GM23248 (cell line): ENCODE measurements at places on chromosomes 3 and 15.

DNA sequence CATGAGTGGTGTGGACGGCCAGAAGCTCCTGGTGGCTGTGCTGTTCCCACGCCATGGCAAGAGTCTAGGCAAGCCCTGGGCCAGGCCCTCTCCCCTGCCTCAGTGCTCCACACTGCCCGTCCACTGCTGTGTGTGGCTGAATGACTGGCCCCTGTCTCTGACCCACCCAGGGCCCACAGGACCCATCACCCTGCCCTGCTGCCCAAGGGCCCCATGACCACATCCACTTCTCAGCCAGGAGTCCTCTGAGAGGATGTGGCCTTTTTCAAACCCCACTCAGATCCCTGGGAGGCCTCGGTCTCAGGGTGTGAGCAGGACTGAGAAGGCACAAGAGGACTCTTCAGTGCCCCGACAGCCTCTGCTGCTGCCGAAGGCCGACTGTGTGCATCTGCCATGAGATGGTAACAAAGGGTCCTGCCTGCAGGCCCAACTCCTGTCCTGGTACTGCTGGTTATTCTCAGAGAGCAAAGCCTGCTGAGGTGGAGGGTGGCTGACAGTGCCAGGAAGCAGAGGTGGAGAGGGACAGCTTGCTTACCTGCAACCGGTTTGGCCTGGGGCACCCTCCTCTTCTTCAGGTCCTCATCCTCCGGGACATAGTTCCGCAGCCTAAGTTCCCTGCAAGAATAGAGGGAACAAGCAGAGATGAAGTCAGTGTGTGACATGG, 47.5 kb downstream of the PTH1R start:
- no peak for DNase-seq

GRCh38 chr15:51907136-51907862, 64.3 kb downstream of the LEO1 start:
- DNase-seq: peak; percentile 61

DNA sequence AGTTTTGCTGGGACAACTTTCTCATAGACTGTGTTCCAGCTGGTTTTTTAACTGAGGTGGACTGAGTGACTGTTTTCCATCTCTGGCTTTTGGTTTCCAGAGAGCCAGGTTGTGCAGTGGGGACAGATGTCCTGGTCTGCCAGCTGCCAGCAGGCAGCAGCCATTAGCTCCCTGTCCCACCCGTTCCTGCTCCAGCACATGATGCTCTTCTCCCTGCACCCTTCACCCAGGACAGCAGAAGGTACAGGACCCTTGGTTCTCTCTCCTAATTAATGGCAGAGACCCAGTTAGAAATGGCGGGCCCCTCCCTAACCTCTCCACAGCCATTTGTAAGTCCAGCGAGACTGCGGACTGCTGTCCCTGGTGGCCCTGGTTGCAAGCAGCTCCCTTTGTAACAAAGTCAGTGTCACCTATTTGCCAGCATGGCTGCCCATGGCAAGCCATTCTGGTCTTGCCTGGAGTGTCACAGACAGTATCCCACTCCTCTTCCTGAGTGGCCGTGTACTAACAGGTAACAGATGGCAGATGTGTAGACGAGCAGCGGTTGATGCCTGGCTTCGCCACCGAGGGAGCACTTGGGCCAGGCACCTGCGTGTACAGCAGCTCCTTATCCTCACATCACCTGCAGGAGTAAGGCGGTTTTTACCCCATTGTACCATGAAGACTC, 148.3 kb downstream of the DNAJB8 start:
- DNase-seq: no peak

- DNase-seq: peak; percentile 46
These were observed 160.8 kb upstream of the TLE3 start for GRCh38 chr15:70258369-70259027.

- no peak for DNase-seq
These were observed 59.2 kb downstream of the PPM1L start for GRCh38 chr3:160815280-160815679.
